Mammary microvascular endothelial cell (primary cell): ENCODE measurements at places on chromosomes 12 and 14. TPM values are rescaled to one million over a fixed set of nuclear protein-coding genes. Genes with fewer than 3 reads are reported as not detected.

The EGLN3 gene
- 0.30 TPM in 1 of 2 replicates, not detected in the other for total RNA-seq

The NUAK1 gene
- 60.5 and 61.3 TPM in 2 replicates for total RNA-seq

The TAMALIN gene
- total RNA-seq = 47.4 and 50.2 TPM in 2 replicates

The CFAP54 gene
- total RNA-seq = 3.7 and 4.2 TPM in 2 replicates

The FUT8 gene
- total RNA-seq = 15.6 and 17.6 TPM in 2 replicates
